CD4-positive, alpha-beta T cell treated with Interleukin-17A for 1 hour (primary cell): ENCODE measurements at places on chromosomes 4 and X.

DNA sequence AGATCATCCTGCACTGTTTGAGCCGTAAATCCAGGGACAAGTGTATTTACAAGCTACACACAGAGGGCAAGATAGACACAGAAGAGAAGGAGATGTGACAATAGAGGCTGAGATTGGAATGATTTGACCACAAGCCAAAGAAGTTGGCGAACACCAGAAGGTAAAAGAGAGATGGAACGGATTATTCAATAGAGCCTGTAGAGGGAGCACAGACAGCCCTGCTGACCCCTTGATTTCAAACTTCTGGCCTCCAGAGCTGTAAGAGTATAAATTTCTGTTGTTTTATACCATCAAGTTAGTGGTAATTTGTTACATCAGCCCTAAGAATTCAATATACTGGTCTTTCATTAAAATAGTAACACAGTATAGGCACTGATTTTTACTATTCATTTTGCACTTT lies 447.8 kb downstream of the FAT4 start:
- DNase-seq: no peak

GRCh38 chr4:36997727-36998126 lies 246.8 kb upstream of the NWD2 start:
- DNase-seq: no peak

DNA sequence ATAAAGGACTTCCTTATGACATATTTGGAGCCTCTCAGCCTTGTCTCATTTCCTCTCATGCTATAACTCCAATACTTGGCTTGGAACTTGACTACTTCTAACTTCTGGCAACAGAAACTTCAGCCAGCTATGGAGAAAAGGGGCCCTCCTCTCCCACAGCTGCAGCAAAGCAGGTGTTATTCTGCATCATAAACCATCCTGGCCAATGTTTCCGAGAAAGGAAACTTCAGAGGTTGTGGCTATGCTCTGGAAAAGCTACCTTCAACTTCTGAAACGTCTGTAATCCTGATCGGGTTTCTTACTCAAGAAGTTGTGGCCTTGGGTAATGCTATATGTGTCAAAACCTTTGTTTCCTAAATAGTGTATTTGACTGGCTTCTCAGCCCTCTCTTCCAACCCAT lies 109.5 kb upstream of the CDX4 start:
- no peak for DNase-seq

GRCh38 chr4:73224886-73225285 lies 33.7 kb downstream of the ANKRD17 start:
- no peak for DNase-seq

DNA sequence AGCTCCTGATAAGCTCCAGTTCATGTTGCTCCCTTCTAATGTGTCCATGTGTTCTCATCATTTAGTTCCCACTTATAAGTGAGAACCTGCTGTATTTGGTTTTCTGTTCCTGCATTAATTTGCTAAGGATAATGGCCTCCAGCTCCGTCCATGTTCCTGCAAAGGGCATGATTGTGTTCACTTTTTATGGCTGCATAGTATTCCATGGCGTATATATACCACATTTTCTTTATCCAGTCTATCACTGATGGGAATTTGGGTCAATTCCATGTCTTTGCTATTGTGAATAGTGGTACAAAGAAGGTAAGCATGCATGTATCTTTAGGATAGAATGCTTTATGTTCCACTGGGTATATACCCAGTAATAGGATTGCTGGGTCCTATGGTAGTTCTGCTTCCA lies 197.2 kb upstream of the ITM2A start:
- no peak for DNase-seq

DNA sequence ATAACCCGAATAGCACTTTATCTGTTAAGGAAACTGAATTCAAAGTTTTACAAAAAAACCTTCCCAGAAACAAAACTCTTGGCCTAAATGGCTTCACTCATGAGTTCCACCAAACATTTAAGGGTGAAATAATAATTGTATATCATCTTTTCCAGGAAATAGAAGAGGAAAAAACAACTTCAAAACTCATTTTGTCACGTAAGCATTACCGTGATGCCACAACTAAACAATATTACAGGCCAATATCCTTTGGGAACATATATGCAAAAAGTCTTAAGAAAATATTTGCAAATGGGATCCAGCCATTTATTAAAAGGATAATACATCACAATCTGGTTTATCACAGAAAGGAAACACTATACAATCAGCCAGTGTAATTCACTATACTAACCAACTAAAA lies 130.1 kb upstream of the MAB21L2 start:
- no peak for DNase-seq

GRCh38 chrX:78330540-78330939 lies 3.1 kb upstream of the CYSLTR1 start:
- DNase-seq: no peak

- DNase-seq: peak; percentile 1
These were observed at the start of gene ETNPPL for GRCh38 chr4:108762559-108763225. Gene ETNPPL (minus strand): TSS chr4:108763053. CDS start chr4:108762898, 155 bp downstream.

- no peak for DNase-seq
These were observed 26.3 kb downstream of the KLHL8 start for GRCh38 chr4:87193958-87194675.

DNA sequence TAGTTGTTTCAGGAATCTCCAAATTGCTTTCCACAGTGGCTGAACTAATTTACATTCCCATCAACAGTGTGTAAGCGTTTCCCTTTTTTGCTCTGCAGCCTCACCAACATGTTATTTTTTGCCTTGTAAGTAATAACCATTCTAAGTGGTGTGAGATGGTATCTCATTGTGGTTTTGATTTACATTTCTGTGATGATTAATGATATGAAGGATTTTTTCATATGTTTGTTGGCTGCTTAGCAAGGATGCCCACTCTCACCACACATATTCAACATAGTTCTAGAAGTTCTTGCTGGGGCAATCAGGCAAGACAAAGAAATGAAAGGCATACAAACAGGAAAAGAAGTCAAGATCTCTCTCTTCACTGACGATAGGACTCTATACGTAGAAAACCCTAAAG lies 472.4 kb downstream of the ZNF674 start:
- no peak for DNase-seq

GRCh38 chr4:130486186-130486585 lies 1390.2 kb downstream of the C4orf33 start:
- no peak for DNase-seq

- DNase-seq: no peak
These were observed 59.3 kb downstream of the AREG start for GRCh38 chr4:74504212-74504611.
